ENCODE measurements at places on chromosomes 16 and 17. TPM values are rescaled to one million over a fixed set of nuclear protein-coding genes. Genes with fewer than 3 reads are reported as not detected.

- no peaks in the 10 kb centered on the region for H3K36me3 ChIP-seq
- no peaks in the 10 kb centered on the region for H3K4me1 ChIP-seq
- H3K4me3 ChIP-seq: no peak overlapping the region
- no peak overlapping the region for H3K27ac ChIP-seq
- no peaks in the 10 kb centered on the region for H3K27me3 ChIP-seq
Observed at GRCh38 chr17:10754861-10755591, 25.2 kb upstream of the TMEM220 start.

GRCh38 chr17:67466251-67466796 is 89.2 kb downstream of the PITPNC1 start:
- H3K4me3 ChIP-seq: no peak overlapping the region
- H3K4me1 ChIP-seq: peaks cover 40% of the 10 kb centered on the region
- DNase-seq: no peak
- no peaks in the 10 kb centered on the region for H3K27me3 ChIP-seq

GRCh38 chr17:81695801-81696200 is 7.4 kb upstream of the MRPL12 start:
- no peaks in the 10 kb centered on the region for H3K27me3 ChIP-seq
- H3K4me1 ChIP-seq: peaks cover 3% of the 10 kb centered on the region
- H3K27ac ChIP-seq: no peak overlapping the region

DNA sequence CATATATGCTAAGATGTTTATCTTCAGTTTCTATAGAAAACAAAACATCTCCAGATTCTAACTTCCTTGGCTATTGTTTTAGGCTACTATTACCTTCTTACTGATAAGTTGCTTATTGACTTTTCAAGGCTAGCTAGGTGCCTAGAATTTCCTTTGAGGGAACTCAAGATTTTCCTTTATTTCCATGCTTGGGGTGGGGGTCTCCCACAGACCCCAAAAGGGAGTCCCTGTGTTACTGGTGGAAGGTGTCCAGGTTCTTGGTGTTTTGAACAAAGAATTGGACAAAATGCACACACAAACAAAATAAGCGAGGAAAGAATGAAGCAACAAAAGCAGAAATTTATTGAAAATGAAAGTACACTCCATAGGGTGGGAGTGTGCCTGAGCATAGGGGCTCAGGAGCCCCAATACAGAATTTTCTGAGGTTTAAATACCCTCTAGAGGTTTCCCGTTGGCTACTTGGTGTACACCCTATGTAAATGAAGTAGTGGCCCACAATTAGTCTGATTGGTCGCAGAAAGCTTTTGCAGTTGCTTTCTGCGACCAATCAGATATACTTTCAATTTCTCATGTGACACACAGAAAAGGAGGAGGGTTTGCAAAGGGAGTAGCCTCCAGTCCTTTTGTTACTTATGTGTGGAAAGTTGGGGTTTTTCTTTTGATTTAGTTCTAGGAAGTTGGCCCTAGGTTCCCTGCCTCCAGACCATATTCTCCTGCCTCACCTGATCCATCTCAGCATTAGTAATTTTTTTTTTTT is 67.5 kb downstream of the MARF1 start:
- H3K4me1 ChIP-seq: peaks cover 1% of the 10 kb centered on the region
- DNase-seq: no peak
- H3K27ac ChIP-seq: no peak overlapping the region
- H3K36me3 ChIP-seq: peaks cover 2% of the 10 kb centered on the region
- H3K27me3 ChIP-seq: no peaks in the 10 kb centered on the region
- H3K4me3 ChIP-seq: no peak overlapping the region

- H3K27ac ChIP-seq: peak overlapping the region; percentile 98
- no peak overlapping the region for H3K4me3 ChIP-seq
- DNase-seq: no peak
- no peaks in the 10 kb centered on the region for H3K27me3 ChIP-seq
Observed at GRCh38 chr16:50276326-50276640, 9.9 kb downstream of the ADCY7 start.

EPN3 gene
- total RNA-seq: not detected

- no peaks in the 10 kb centered on the region for H3K4me1 ChIP-seq
- no peak overlapping the region for H3K27ac ChIP-seq
- H3K4me3 ChIP-seq: no peak overlapping the region
- no peak for DNase-seq
- no peaks in the 10 kb centered on the region for H3K36me3 ChIP-seq
- H3K27me3 ChIP-seq: peaks cover 4% of the 10 kb centered on the region
Observed at GRCh38 chr17:59972778-59973177, 8.2 kb upstream of the RNFT1 start.

DNA sequence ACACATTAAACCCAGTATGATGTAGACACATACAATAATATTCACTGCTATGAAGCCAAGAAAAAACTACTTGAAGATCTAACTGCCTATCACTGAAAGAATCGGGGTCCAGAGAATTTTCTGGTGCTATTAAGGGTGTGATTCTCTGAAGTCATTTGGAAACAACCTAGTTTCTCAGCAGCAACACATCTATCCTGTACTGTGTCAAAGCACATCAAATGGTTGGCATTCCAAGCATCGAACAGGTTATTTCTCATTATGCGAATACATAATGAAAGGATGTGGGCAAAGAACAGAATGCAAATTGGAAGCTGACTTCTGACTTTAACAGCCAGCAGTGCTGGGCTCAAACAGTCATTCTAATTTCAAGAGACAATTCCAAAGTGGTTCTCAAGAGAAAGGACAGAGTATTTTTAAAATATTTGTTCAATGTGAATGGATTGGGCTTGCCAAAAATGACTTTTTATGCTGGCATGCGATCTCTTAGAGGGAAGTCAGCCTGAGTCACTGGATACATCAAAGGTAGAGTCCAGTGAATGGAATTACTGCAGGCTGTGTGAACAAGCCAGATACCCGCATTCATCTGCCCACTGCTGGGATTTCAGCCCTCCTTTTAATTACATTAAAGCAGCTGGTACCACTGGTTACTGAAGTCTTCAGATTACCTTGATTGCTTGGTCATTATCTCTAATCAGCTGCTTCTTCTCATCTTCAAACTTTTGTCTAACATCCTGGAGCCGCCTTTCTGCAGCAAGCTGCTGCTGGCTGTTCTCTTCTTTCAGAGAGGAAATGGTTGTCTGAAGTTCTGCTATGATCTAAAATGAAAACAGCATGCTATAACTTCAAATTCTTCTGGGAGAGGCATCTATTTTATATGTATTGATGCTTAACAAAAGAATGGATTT is 181.2 kb upstream of the AXIN2 start:
- H3K4me1 ChIP-seq: peaks cover 5% of the 10 kb centered on the region
- H3K27me3 ChIP-seq: no peaks in the 10 kb centered on the region
- H3K36me3 ChIP-seq: no peaks in the 10 kb centered on the region
- H3K27ac ChIP-seq: no peak overlapping the region
- no peak overlapping the region for H3K4me3 ChIP-seq

DNA sequence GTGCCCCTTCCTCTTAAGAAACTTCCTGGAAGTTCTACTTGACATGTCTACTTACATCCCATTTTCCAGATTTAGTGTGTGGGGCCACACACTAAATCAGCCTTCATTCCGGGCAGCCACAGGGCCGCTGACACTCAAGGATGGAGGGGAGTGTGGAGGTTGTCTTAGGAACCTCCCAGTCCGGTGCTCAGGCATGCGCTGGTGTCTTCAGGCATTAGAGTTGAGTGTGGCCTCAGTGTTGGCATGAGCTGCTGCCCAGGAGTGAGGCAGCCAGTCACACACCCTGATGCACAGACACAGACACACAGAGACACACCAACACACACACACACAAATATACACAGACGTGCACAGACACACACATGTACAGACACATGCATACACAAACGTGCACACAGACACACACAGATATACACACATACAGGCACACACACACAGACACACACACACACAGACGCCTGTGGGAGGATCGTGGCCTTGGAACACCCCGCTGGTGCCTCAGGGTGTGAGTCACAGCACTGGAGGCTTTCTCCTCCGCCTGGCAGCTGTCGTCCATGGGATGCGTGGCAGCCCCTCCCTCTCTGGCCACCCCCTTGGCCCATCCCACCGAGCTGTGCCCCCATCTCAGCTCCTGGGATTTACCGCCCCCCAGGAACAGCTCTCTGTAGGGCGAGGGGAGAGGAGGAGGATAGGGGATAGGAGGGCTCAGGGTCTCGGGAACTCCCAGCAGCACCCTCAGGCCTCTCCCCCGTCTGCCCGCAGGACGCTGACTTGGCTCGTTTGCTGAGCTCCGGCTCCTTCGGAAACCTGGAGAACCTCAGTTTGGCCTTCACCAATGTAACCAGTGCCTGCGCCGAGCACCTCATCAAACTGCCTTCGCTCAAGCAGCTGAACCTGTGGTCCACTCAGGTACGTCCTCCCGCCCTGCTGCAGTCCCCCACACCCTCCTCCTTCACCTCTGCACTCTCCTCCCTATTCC is 75.6 kb upstream of the PLCG2 start:
- no peak for DNase-seq
- H3K36me3 ChIP-seq: peaks cover 21% of the 10 kb centered on the region
- no peak overlapping the region for H3K27ac ChIP-seq
- no peaks in the 10 kb centered on the region for H3K27me3 ChIP-seq
- H3K4me3 ChIP-seq: no peak overlapping the region
- H3K4me1 ChIP-seq: peaks cover 5% of the 10 kb centered on the region

DNA sequence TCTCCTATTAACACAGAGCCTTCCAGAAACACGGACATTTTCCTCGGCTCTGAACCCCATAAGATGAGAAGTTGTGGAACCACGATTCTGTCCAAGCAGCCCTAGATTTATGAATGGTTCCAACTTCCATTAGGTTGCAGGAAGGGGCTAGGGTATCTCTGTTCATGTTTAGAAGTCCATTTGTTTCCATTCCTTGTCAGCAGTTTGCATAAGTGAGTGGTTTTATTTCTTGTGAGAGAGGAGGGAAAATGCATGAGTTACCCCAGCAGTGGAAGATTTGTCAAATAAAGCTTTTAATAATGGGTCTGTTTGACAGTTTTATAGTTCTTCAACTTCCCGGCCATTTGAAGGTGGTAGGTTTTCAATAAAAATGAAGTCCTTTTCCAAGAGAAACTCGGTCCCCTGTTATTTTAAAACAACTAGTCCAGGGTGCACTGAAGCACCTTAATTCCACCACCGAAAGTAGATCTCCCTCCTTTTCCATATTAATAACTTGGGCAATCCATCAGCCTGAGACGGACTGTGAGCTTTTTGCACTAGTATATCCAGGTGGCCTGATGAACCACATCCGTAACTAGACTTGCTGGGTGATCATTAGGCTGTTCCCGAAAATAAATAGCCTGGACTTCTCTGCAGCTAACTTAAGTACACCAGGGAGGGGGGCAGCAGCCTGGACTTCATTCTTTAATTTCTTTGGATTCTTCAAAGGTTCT is 181.3 kb downstream of the TMEM114 start:
- H3K4me3 ChIP-seq: no peak overlapping the region
- no peaks in the 10 kb centered on the region for H3K36me3 ChIP-seq
- DNase-seq: no peak
- H3K27ac ChIP-seq: no peak overlapping the region
- H3K4me1 ChIP-seq: no peaks in the 10 kb centered on the region

RHBDL1 gene
- total RNA-seq: 1.5 TPM

DNA sequence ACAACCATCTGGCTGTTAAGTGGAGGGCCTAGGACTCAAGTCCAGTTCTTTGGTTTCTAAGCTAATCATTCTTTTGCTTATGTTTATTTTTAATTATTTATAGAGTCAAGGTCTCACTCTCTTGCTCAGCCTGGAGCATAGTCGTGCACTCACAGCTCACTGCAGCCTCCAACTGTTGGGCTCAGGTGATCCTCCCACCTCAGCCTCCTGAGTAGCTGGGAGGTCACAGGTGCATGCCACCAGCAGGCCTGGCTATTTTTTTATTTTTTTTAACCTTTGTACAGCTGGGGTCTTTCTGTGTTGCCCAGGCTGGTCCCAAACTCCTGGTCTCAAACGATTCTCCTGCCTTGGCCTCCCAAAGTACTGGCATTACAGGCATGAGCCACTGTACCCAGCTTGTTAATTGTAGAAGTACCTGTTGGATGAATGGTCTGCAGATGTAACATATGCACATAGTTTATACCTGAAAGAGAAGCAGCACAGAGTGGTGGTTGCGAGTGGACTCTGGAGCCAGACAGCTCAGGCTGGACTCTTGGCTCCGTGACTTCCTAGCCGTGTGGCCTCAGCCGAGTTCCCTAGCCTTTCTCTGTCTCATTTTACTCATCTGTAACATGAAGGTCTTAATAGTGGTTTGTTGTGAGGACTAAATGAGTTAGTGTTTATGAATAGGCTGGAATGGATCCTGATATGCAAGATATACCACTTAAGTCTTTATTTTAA is 337.5 kb downstream of the SNX29 start:
- H3K36me3 ChIP-seq: no peaks in the 10 kb centered on the region
- no peak overlapping the region for H3K4me3 ChIP-seq
- H3K27ac ChIP-seq: no peak overlapping the region
- no peaks in the 10 kb centered on the region for H3K27me3 ChIP-seq

OR3A2 gene
- total RNA-seq: 1.3 TPM

PIK3R5 gene
- total RNA-seq: 52.7 TPM

PRKCB gene
- total RNA-seq: 77.3 TPM

CCDC144A gene
- total RNA-seq: 5.8 TPM
